NCI-H187 (cell line): ENCODE measurements at places on chromosomes 7 and 10.

DNA sequence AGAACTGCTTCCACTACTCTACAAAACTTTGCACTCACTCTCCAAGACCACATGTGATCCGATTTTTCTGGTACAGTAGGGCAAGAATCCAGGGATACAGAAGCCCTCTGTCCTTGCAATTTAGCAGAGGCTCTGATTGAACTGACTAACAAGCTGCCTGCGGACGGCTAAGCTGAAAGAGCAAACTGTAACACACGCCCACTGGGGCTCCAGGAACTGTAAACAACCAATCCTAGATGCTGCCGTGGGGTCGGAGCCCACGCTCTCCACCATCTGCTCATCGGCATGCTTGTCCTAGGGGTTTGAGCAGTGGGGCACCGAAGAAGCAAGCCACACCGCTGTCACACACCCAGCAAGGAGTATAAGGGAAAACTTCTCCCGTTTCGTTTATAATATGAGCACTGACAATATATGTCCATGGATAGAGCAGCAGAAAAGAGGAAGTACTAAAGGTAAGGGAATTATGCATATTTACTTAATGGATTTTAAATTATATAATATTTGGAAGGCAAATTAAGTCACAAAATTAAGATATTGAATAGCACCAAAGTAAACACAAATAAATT is 634.4 kb upstream of the POT1 start:
- no peak for DNase-seq

DNA sequence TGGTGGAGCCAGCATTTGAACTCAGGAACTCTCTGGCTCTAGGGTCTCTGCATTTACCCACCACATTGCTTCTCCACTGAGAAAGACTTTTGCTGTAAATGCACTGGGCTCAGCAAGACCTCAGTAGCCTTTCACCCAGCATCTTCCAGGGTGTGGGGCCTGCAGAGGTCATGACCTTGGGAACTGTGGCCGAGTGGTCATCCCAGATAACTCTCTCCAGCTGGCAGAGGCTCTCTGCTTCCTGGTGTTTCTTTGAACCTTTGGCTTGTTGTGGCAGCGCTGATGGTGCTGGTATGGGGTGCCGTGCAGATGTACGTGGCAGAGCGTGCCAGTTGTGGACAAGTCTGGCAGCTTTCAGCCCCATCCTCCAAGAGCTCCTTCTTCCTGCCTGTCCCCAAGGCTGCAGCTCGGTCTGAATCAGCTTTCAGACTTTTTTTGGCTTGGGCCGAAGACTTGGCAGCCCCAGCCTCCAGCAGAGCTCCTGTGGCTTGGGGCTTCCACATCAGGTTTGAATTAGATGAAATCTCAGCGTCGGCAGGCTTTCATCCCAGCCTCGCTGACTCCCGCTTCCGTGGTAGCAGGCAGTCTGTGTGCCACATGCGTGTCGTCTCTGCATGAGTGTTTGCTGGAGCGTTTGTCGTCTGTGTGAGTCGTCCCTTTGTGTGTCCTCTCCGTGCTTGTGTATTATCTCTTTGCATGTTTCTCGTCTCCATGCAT is 21.5 kb downstream of the ADAMTS14 start:
- no peak for DNase-seq

DNA sequence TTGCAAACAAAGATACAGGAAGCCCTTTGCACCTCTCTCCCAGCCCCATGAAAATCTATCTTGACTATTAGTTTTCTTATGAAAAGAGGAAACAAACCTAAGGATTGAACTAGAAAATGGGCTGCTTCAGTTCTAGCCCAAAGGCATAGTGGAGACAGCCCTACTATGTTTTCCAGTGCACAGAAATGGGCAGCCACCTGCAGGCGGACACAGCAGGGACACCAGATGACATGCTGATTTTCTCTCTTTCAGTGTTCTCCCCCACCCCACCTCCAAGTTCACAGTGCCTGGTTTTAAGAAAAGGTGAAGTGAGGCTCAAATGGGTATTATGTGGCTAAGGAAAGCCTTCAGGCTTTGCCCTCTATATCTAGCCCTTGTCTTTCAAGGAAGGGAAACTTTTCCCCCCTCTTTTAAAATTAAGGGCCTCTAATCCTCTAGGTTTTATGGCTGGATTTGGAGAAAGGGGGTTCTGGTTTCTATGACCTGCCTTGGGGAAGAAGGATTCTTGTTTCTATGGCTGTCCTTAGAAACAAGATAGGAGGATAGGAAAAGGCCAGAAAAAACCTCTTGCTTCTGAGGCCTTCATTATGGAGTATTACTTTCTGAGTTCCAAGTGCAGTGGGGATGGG is 23.5 kb upstream of the DDX50 start:
- DNase-seq: no peak

- DNase-seq: no peak
Observed at GRCh38 chr10:50397312-50398140, 146.2 kb upstream of the ASAH2 start.

DNA sequence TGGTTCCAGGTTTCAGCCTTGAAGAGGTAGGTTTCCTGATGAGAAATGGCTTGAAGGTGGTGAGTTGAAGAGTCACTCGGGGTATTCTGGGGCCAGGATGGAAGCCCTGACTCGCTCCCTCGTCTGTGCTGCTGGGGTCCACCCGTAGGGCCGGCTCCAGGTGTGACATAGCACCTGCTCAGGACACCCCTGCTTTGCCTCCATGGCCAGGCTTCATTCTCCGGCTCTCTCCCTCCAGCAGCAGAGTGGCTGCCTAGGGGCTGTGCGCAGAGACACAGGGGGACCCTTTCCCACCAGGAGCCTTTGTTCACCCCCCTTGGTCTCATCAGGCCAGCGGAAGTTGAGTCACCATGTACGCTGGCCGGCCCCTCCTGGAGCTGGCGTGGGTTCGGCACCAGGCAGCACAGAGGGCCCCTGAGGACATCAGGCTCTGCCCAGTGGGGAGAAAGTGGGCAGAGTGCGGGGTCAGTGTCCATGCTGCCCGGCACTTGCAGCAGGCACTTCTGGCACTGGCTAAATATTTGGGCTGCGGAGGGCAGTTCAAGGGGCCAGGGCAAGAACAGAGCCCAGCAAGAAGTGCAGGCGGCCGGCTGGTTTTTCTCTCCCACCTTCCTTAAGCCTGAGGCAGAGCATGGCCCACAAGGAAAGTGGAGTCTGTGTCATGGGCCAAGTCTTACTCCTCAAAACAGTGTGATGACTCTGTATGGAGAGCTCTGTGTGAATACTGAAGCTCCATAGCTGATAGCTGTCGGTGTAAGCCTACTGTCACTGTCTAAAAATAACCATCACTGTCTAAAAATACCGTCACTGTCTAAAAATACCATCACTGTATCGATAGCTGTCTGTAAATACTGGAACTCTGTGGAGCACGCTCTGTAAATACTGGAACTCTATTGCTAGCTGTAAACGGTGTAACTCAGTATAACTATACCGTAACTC is 3.7 kb upstream of the PRKAR1B start:
- no peak for DNase-seq

GRCh38 chr7:25565949-25566348 is 337.7 kb upstream of the NPVF start:
- DNase-seq: peak; percentile 57

DNA sequence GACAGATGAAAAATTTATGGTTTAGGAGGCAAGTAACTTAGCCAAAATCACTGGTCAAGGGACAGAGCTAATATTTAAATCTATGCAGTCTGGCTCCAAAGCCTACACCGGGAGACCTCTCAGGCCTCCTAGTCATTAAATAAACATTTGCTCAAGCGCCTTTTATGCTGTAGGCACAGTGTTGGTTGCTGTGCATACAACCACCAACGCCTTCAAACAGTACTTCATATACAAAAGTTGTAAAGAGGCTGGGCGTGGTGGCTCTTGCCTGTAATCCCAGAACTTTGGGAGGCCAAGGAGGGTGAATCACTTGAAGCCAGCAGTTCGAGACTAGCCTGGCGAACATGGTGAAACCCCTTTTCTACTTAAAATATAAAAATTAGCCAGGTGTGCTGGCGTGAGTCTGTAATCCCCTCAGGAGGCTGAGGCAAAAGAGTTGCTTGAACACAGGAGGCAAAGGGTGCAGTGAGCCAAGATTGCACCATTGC is 159.8 kb downstream of the MAGI2 start:
- DNase-seq: no peak

- DNase-seq: no peak
Observed at GRCh38 chr7:28920424-28920823, 37.7 kb downstream of the TRIL start.

DNA sequence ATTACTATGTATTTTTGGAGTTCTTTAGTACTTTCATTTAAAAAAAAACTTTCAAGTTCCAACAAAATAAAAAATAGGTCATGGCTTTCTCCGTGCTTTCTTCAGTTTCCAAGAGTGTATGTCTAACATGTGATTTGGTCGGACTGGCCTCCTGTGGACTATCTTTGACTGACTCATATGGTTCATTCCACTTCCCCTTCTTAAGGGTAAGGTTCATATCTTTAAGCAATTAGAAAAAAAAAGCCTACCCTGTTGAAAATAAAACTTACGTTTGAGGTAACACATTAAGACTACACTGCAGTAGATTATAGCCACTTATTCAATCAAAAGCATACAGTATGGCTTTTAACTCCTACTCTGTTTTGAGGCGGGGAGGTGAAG is 112.8 kb upstream of the AHR start:
- DNase-seq: no peak

DNA sequence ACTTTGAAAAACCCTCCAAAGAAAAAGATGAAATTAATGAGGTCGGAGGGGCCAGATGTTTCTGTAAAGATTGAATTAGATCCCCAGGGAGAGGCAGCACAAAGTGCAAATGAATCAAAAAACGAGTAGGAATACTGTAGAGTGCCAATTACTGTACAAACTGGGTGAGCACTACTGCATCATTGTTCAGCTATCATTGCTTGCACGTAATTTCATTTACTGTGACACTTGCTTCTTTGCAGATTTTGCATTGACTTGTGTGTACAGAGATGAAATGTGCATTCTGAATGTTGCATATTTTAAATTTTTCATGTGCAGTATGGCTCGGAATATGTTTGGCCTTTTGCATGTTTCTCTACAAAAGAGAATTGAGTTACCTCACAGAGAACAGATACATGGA is 123.7 kb downstream of the LCOR start:
- DNase-seq: no peak

GRCh38 chr7:47215049-47215448 is 366.9 kb downstream of the TNS3 start:
- no peak for DNase-seq

- DNase-seq: no peak
Observed at GRCh38 chr7:156986378-156986777, 24.1 kb downstream of the MNX1 start.

DNA sequence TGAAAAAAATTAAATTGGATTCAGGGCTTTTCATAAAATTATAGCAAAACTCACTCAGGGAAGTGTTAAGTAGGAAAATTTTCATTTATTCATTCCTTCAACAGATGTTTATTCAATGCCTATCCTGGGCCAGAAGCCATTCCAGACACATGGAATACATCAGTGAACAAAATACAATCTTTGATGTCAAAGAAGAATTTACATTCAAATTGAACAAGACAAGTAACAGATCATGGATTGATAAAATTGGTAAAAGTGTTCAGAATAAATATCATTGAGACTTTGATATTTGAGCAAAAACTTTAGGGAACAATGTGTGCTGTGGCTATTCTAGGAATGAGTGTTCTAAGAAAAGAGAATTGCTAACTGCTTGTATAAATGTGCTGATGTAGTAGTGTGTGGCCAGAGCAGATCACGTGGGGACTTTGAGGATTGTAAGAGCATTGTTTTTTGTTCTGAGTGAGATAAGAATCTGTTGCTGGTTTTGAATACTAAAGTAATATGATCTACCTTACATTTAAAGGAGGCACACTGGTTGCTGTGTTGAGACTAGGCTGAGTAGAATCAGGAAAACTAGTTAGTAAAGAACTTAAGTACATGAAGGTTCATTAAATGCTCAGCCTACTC is 957.2 kb downstream of the PCDH15 start:
- DNase-seq: no peak

DNA sequence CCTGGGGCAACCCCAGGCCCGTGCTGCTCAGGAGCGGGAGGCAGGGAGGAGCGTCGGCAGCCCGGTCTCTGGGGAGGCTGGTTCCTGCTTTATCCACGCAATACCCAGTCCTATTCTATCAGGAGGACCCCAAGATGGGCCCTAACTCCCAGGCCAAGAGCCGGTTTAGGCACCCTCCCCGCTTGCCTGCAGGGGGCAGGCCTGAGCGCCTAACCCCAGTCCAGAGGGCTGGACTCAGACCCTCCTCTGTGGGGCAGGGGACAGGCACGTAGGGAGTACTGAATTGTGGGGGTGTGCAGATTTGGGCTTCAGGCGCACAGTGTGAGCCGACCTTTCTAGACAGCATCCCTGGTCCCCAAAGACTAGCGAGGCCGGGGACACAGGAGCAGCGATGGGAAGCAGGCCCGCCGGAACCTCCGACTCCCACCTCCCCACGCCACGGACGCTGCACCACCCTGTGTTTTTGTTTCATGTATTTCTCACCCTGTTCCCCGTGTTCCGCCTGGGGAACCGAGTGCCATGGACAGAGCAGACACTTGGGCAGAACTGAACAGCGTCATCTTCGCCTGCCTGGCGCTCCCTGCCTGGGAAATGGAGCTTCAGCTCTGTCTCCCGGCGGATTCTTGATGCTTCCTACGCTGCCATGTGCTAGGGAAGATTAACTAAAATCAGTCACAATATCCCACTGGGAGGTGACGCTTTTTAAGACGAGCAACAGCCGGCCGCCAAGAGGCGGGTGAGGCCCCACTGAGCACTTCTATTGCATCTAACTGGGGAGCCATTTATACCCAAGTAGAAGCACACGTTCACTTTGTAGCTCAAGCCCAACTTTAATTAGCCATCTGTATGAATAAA is 5.3 kb downstream of the NUDT1 start:
- DNase-seq: no peak

- DNase-seq: no peak
Observed at GRCh38 chr7:35533902-35534301, 161.0 kb downstream of the HERPUD2 start.

DNA sequence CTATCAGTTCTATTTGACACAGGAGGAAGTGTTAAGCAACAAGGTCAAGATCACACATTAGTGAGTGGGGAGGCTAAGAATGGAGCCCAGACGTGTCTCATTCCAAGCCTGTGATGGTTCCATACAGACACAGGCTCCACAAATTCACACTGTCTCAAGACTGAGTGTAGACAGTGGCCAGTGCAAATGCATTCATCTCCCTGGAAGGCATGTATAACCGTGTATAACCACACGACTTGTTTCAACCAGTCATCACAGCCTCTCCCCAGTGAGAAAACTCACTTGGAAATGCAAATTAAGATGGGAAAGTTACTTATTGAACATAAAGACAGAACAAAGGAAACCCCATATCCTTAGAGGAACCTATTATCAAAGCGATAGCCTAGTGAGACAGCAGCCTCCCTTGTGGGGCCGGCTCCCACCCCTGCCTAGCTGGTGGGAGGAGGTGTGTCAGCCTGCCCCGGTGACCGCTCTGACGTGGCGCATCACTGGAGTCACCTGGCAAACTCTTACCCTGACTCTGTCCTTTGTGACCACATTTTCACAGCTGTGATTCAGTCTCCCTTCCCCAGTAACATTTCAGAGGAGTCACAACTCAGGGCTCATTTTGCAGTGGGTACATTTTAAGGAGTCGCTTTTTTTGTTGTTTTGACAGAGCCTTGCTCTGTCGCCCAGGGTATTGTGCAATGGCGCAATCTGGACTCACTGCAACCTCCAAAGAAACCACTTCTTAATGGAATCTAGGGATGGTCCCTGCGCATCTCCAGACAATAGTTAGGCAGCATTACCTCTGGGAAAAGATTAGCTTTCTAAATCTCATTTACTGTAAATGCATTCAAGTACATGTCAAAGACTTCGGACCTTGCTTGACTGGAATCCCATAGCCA is 126.6 kb upstream of the PARD3 start:
- DNase-seq: no peak
